ENCODE measurements at places on chromosomes 2 and 18.

GRCh38 chr2:25736899-25737515 lies 63.6 kb upstream of the DTNB start:
- DNase-seq, result no peak

GRCh38 chr2:40123746-40124145 lies 328.1 kb downstream of the SLC8A1 start:
- DNase-seq, result no peak

DNA sequence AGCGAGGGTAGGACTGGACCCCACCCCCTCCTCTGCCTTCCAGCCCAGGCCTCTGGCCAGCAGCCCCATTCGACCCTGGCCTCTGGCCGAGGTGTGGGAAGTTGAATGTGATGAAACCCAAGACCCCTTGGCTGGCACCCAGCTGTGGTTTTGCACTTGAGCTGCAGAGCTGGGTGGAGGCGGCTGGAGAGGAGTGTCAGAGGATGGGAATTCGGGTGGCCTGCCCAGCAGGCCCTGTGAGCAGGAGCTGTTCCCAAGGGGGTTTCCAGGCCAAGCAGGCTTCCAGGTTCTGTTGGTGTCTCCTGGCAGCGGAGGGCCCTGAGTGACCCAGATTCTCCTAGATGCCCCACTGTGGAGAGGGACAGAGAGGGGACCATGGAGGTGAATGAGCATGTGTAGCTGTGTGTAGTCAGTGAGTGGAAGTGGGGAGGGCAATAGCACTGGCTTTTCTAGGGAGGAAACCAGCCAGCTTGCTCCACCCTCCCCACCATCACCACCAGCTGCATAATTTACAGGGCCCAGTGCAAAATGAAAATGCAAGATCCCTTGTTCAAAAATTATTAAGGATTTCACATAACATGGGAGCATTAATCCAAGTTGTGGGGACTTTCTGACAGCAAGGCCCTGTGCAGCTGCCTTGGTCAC lies 172.2 kb upstream of the HAAO start:
- peak; percentile 65 for DNase-seq

- DNase-seq, result no peak
Observed at GRCh38 chr2:173252581-173252980, 102.1 kb upstream of the CDCA7 start.

DNA sequence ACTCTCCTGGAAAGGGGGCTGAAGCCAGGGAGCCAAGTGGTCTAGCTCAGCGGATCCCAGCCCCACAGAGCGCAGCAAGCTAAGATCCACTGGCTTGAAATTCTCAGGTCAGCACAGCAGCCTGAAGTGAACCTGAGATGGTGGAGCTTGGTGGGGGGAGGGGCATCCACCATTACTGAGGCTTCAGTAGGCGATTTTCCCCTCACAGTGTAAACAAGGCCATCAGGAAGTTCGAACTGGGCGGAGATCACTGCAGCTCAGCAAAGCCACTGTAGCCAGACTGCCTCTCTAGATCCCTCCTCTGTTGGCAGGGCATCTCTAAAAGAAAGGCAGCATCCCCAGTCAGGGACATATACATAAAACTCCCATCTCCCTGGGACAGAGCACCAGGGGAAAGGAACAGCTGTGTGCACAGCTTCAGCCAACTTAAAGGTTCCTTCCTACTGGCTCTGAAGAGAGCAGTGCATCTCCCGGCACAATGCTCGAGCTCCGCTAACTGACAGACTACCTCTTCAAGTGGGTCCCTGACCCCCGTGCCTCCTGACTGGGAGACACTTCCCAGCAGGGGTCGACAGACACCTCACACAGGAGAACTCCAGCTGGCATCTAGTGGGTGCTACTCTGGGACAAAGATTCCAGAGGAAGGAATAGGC lies 282.3 kb upstream of the EPC2 start:
- DNase-seq, result no peak

Data from nucleus accumbens (tissue), 56 donors.